Gastrocnemius medialis (tissue), 4 donors: ENCODE measurements at places on chromosomes 7 and 10.

GRCh38 chr7:128210590-128211570, 30.2 kb upstream of the LEP start:
- DNase-seq = no peak

- peak; percentile 24 for DNase-seq
These were observed 8.6 kb upstream of the WBP1L start for GRCh38 chr10:102735065-102735562.

DNA sequence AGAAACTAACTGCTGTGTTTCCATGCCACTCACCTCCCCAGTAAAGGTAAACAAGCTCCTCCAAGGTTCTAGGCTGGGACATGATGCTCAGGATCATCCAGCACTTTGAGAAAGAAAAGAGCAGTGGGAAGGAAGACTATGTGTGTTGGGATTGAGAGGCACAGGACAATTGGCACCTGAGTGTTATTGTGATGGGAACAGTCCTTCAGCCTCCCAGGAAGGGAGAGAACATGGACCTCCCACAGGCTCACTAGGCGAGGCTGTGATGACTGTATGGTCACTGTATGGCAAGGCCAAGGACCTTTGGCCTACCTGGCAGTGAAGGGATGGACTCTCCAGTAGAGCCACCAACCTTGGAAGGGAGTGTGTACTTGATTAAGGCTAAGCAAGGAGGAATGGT, 123.2 kb upstream of the UNC5B start:
- no peak for DNase-seq

- no peak for DNase-seq
These were observed 59.8 kb downstream of the HK1 start for GRCh38 chr10:69338133-69338456.

- no peak for DNase-seq
These were observed 25.4 kb upstream of the PRXL2A start for GRCh38 chr10:80382989-80383388.
